RWPE1 (cell line): ENCODE measurements at places on chromosomes 16 and 17.

GRCh38 chr16:88867581-88868246 is 1.3 kb upstream of the PABPN1L start:
- DNase-seq, result no peak

GRCh38 chr16:17723531-17724134 is 252.9 kb upstream of the XYLT1 start:
- no peak for DNase-seq

DNA sequence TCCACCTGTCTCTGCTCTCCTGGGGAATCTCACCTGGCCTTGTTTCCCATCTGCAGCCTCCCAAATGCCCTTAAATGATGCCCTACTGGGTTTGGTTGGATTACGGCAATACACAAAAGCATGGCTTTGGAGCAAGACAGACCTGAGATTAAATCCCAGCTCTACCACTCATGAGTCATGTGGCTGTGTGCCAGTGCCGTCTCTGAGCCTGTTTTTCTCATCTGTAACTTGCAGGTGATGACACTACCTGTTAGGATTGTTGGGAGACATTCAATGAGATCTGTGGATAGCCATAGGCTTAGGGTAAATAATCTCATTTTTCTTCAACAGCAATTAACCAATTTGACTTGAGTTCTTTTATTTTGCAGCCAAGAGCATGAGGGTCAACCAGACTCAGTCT is 240.3 kb downstream of the MAF start:
- peak; percentile 81 for DNase-seq

DNA sequence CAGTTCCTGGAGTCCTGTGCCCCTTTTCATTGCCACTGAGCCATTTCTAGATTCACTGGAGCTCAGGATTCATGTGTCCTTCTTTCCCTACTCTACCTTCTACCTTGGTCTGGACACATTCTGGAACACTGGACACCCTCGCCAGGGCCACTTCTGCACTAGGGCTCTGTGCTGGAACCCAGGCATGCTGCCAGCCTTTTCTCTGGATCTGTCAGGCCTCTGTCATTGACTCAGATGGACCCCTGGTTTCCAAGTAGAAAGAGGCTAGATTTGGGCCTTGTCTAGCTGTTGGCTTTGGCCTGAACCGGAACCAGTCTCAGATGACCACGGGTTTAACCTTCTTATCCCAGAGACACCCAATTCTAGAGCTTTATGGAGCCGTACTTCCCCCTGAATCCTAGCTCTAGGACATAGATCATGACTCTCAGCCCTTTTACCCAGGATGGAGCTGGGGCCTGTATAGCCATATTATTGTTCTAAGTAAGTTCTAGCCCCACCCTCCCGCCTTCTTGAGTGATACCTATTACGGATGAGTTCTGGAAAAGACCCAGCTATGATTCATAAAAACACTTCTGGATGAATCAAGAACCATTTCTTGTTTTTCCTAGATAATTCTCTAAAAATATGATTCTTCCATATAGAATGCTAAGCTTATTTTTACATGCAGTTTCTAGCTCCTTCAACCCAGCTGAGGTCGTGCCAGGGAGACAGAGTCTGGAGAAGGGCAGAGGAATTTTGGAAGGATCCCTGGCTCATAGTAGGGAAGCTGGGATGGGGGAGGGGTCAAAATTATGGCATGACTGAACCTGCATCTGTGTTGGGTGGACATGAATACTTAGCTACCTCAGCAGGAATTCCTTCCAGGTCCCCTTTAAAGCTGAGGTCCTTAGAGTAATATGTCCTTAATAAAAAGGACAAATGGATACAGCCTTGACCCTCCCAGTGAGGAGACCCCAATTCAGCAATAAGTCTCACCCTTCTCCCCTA is 1.1 kb upstream of the CHRNB1 start:
- peak; percentile 64 for DNase-seq

DNA sequence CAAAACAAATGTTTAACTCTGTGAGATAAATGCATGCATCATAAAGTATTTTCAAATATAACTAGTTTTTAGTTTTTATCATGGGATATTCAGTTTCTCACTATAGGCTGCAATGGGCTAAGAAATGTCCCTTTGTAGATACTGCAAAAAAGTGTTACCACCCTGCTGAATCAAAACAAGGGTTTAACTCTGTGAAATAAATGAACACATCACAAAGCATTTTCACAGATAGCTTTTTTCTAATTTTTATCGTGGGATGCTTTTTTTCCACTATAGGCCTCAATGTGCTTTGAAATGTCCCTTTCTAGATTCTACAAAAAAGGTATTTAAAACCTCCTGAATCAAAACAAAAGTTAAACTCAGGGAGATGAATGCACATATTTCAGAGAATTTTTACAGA is 541.1 kb downstream of the KCNJ18 start:
- no peak for DNase-seq

- no peak for DNase-seq
Observed at GRCh38 chr17:1229349-1229899, 40.8 kb upstream of the BHLHA9 start.

DNA sequence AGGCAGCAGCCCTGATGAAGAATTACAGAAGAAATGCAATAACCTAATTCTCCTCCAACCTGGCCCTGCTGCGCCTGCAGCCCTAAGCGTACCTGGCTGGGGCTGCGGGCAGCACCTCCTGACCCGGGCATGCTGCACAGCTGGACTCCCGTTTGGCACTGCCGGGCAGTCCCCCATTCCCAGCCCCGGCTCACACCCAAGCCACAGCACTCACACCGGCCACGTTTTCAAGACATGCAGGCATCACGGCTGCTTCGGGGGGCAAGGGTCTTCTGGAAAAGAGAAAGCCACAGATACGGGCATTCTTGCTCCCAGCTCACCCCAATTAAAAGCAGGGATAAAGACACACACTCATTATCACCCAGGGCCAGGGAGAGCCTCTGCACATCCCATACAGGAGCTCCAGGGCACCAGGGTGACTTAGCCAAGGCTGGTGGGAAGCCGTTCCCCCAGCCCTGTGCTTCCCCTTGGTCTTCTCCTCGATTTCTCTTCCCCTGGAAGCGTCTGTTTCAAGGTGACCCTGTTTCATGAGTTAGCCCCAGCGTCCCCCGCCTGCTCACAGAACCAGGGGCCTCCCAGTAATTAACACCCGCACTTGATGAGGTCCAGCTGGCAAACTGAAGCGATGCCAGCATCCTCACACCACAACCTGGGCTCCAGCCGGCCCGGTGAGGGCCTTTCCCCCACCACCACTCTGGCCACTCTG is 216.7 kb downstream of the C16orf78 start:
- no peak for DNase-seq

- DNase-seq, result peak; percentile 91
Observed at GRCh38 chr17:36148559-36149295, 27.7 kb downstream of the TBC1D3B start.

GRCh38 chr17:6429266-6429665 is 5.7 kb downstream of the AIPL1 start:
- DNase-seq, result no peak

GRCh38 chr17:20086416-20087076 is 77.4 kb downstream of the SPECC1 start:
- DNase-seq, result no peak

- no peak for DNase-seq
Observed at GRCh38 chr17:56697190-56697589, 103.7 kb downstream of the NOG start.

- no peak for DNase-seq
Observed at GRCh38 chr16:14347706-14348105, 276.6 kb downstream of the MRTFB start.

GRCh38 chr16:17327664-17328335 is 143.0 kb downstream of the XYLT1 start:
- DNase-seq, result no peak

GRCh38 chr17:77458202-77459017 is 317.6 kb downstream of the SEC14L1 start:
- DNase-seq, result no peak

GRCh38 chr16:66523861-66524354 is 26.0 kb downstream of the TK2 start:
- DNase-seq, result no peak

GRCh38 chr17:2044263-2044894 is 2.6 kb downstream of the OVCA2 start:
- no peak for DNase-seq

DNA sequence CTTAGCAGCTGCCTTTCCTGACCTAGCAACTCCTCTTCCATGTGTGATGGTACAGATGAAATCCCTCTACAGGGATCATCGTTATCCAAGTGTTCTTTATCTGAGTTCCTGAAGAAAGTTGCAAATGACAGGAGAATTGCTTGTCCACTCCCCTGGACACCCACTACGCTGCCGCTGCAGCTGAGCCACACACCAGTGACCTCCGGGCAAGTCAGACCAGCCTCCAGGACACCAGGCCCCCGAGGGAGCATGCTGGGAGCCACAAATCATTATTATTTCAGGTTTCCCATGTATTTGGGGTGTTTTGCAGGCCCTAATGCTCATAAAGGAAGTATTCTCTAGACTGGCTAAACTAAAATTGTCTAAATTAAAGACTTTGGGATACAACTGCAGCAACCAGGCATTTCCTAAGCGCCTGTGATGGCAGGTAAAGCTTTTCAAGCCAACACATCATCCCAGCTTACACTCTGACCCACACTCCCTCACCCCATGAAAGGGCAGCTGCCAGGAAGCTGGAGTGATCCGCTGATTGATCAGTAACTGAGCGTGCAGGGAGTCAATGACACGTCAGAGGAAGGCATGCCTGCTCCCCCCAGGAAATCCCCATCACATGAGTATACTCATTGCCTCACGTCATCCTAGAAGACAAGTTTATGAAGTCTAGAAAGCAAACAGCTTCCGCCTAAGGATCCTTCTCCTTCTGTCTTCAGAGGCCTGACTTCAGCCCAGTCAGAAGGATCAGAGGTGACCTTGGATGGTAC is 14.4 kb downstream of the FA2H start:
- no peak for DNase-seq

DNA sequence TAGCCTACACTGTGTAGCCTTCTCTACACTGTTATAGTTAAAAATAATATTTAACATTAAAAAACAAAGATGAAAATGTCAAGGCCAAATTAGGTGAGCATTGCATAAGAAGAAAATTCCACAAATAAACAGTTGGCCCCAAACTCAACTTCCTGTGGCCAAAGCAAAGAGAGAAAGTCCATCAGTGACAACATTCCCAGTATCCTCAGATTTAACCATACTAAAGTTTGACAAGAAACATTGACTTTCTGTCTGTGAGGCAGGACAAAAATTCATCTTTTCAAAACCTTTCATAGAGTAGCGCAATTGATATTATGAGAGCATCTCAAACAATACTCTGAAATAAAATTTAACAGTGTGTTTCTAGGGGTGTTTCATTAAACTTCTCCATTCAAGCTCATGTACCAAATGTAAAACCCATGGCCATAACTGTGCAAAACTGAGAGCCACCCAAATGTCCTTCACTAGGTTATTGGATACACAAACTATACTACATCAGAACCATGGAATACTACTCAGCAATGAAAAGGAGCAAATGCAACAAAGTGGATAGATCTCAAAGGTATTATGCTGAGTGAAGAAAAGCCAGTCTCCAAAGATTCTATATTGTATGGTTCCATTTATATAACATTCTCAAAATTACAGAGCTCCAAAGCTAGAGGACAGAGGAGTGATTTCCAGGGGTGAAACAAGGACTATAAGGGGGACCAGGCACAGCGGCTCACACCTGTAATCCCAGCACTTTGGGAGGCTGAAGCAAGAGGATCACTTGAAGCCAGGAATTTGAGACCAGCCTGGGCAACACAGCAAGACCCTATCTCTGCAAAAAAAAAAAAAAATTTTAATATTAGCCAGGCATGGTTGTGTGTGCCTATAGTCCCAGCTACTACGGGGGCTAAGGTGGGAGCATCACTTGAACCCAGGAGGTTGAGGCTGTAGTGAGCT is 38.7 kb downstream of the TMEM114 start:
- DNase-seq, result no peak

DNA sequence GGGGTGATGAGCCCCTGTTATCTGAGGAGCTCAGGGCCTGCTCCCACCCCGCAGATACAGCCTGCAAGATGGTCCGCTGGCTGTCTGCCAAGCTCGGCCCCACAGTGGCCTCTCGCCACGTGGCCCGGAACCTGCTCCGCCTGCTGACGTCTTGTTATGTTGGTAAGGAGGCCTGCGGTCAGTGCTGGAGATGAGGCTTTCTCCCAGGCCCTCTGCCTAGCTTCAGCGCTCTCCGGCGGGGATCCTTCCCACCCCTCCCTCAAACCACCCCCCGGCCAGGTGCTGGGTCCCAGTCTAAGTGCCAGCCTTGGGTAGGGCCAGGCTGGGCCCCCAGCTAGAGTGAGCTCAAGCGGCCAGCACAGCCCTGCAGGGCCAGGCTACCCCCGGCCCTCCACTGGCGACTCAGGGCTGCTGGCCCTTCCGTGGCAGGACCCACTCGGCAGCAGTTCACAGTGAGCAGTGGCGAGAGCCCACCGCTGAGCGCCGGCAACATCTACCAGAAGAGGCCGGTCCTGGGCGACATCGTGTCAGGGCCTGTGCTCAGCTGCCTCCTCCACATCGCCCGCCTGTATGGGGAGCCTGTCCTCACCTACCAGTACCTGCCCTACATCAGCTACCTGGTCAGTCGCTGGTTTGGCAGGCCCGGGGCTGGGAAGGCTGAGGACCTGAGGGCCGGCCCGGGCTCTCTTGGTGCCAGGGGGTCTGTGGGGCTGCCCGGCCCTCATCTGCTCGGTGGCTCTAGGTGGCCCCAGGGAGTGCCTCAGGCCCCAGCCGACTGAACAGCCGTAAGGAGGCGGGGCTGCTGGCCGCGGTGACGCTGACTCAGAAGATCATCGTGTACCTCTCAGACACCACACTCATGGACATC is 6.1 kb downstream of the WDR81 start:
- peak; percentile 60 for DNase-seq

GRCh38 chr17:14794961-14795360 is 470.2 kb downstream of the PMP22 start:
- no peak for DNase-seq

- no peak for DNase-seq
Observed at GRCh38 chr17:35716173-35716572, 15.3 kb upstream of the RASL10B start.

DNA sequence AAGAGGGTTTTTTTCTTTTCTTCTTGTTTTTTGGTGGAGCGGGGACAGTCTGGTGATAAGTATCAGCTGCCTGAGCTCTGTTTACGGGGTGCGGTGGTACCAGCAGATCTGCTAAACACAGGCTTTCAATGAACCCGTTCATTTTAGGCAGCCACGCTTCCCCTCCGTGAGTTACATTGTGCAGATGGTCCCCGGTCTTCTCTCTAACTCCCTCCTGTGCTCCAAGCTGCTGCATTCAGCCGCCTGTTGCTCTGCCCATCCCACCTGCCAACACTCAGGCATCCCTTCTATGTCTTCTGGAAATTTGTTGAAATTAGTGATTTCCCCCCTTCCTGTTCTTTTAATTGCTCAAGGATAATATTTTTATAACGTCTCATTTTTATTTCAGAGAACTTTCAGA is 82.1 kb upstream of the ELAC2 start:
- DNase-seq, result no peak
